HepG2 (cell line): ENCODE measurements at places on chromosomes 5 and 9. TPM values are rescaled to one million over a fixed set of nuclear protein-coding genes. Genes with fewer than 3 reads are reported as not detected.

Gene DMGDH
- 4.6 and 7.9 TPM in 2 replicates for total RNA-seq

Gene GOLGA1
- total RNA-seq = 15.9 and 21.5 TPM in 2 replicates

DNA sequence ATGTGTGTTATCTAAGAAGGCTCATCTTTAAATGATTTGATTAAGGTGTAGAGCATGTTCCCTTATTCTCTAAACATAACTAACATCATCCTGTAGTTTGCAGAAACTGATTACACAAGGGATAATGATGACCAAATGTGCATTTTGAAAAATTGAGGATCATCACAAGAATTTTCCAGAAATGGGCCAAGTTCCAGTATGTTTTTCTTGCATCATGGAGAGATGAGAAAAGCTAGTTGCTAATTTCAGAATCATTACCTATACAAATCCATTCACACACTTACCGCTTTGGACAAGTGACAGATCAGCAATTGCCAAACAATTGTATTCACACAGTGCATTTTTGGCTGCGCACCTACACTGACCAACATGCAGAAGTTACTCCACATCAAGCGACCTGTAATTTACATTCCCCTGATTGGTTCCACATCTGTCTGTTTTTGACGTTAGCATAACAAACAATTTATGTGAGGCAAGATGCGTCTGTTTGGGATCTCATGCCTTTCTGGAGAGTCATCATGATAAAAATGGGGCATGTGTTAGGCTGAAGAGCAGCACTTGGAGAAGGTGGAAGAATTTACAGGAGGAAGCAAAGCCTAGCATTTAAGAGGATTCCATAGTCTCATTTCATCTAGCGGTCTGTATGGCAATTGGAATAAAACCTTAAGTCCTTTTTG is 2.8 kb upstream of the BNC2 start:
- no peak overlapping the region for H3K4me3 ChIP-seq
- DNase-seq = no peak
- H3K27me3 ChIP-seq = peaks cover 5% of the 10 kb centered on the region
- H3K4me1 ChIP-seq = no peaks in the 10 kb centered on the region
- H3K27ac ChIP-seq = no peak overlapping the region

GRCh38 chr5:143536364-143536763 is 132.9 kb upstream of the NR3C1 start:
- DNase-seq = peak; percentile 14
- H3K36me3 ChIP-seq = no peaks in the 10 kb centered on the region
- no peaks in the 10 kb centered on the region for H3K27me3 ChIP-seq
- H3K4me1 ChIP-seq = peaks cover 9% of the 10 kb centered on the region; the same call in 1 of the 2 replicates
- H3K27ac ChIP-seq = no peak overlapping the region

GRCh38 chr9:35690614-35691333 is 1.0 kb upstream of the TPM2 start:
- peak overlapping the region; percentile 26 for H3K27ac ChIP-seq
- H3K27me3 ChIP-seq = no peaks in the 10 kb centered on the region
- H3K36me3 ChIP-seq = no peaks in the 10 kb centered on the region
- no peak for DNase-seq
- H3K4me3 ChIP-seq = peak overlapping the region; percentile 81

DNA sequence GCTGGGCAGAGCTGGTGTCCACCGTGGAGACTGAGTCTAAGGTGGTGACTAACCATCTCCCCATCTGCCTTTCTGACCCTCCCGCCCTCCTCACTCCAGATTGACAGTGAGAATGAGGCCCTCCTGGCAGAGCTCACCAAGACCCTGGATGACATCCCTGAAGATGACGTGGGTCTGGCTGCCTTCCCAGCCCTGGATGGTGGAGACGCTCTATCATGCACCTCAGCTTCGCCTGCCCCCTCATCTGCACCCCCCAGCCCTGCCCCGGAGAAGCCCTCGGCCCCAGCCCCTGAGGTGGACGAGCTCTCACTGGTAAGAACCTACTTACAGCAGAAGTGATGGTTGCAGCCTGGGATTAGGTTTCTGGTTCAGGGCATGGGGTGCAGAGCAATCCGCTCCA is 96.5 kb downstream of the PPARGC1B start:
- no peaks in the 10 kb centered on the region for H3K36me3 ChIP-seq
- H3K4me1 ChIP-seq = peaks cover 6% of the 10 kb centered on the region; the same call in 1 of the 2 replicates
- H3K27ac ChIP-seq = no peak overlapping the region

- H3K4me1 ChIP-seq = no peaks in the 10 kb centered on the region
- DNase-seq = no peak
- no peak overlapping the region for H3K27ac ChIP-seq
These were observed 80.4 kb downstream of the CAAP1 start for GRCh38 chr9:26812217-26812616.

GRCh38 chr9:97526895-97527575 is 25.6 kb downstream of the TMOD1 start:
- H3K4me1 ChIP-seq = no peaks in the 10 kb centered on the region
- no peak overlapping the region for H3K4me3 ChIP-seq
- no peak for DNase-seq
- H3K27ac ChIP-seq = no peak overlapping the region
- peaks cover 45% of the 10 kb centered on the region; the same call in 2 of the 3 replicates for H3K27me3 ChIP-seq
- no peaks in the 10 kb centered on the region for H3K36me3 ChIP-seq
